ENCODE measurements at places on chromosomes 7 and 10.

DNA sequence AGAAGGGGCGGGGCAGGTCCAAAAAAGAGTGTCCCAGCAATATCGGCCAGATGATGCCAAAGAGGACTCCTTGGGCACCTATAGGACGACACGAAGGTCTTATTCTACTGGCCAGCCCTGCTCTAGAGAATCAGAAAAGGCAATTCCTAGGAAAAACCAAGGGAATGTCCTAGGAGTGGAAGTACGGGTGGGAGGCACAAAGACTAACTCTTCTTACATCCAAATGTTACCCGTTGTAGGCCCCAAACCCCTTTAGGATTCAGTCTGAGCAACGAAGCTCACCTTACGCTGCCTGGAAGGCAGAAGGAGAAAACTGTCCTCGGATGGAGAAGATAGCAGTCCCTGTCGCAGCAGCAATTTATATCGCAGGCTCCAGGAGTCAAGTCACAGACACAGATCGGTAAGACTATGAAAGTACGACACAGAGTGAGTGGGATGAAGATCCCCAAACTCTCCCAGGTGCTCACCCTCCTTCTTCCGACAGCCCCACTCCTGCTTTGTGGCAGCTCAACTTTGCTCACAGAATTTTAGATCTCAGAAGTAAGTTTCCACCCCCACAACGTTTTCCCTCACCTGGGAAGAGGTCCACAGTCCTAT is 558 bp downstream of the TCTN3 start:
- no peak for DNase-seq

- DNase-seq: no peak
Observed at GRCh38 chr10:87712913-87713616, 53.4 kb downstream of the PAPSS2 start.

DNA sequence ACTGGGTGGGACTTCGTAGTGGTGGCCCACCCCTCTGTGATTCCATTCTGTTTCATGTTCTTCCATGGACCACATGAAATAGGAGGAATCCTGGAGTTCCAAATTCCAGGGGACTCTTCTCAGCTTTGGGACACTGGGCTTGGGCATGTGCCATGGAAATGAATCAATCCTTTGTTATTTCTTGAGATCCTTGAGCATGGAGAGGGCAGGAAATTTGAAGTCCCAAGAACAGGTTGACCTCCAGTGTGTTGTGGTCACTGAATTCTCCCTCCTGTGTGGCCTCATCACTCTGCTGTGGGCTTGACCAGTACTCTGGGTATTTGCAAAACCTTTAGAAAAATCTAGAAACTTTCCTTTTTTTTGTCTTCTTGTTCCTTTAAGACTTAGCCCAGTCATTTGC is 22.7 kb downstream of the TACR2 start:
- no peak for DNase-seq

DNA sequence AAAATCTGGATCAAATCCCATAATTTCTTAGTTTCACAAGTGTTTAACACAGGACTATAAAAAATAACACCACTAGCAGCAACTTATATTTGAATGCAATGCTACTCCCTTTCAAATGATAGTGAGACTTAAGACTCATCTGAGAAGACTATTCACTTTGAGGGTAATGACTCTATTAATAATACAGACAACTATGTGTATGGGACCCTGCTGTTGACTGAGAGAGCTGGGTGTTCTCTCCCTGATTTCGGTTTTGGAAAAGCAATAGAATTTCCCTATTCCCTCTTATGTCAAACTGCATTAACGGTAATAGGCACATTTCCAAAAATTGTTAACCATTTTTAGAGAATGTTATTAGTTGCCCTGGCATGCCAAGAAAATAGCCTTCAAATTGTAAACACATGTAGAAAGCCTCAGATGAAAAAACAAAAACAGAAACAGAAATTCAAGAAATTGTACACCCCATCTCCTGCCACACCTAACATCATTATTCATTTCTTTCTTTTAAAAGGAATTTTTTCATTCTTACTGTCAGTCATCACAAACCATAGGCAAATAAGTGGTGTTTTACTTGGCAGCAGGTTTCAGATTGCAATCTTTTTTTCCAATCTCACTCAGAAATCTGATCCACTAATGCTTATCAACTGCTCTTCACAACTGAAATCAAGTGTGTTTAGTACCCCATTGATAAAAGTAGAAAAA is 153.7 kb downstream of the TFPI2 start:
- no peak for DNase-seq

- DNase-seq: no peak
Observed at GRCh38 chr10:132535065-132535651, 2.4 kb upstream of the INPP5A start.

- DNase-seq: no peak
Observed at GRCh38 chr10:35119378-35119777, 7.3 kb upstream of the CREM start.

DNA sequence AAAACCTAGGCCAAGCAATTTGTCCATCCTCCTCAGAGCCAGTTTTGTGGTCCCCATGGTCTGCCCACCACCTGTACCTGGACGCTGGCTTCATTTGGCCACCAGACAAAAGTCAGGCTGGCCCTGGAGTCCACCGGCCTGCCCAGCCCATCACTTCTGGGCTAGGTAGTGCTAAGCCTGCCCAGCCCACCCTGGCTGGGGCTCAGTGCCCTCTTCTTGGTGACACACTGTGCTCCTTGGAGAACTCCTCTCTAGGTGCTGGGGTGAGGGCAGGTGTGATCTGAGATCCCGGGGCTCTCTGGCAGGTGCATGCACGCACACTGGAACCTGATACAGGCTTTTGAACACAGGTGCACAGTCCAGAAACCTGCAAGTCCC is 1.1 kb downstream of the AIFM2 start:
- no peak for DNase-seq

- no peak for DNase-seq
Observed at GRCh38 chr7:55242613-55243012, 122.5 kb upstream of the LANCL2 start.

DNA sequence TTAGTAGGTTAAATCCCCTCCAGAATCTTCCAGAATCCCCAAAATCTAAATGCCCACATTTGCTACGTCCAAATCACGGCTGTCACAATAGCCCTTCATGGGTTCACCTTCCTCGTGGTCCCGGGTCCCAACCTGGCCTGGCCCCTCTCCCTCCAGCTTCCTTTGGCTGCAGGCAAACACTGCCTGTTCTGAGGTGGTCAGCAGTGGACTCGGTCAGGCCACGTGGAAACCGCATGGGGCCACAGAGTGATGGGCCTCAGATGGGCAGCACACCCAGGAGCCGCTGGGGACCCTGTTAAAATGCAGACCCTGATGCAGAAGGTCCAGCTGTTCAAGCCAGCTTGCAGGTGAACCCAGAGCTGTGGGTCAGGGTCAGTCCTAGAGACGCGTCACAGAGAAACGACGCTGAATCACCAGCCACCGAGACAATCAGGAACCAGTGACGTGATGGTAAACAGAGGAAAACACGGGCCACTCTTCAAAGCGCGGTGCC is 588.6 kb downstream of the DNAJB6 start:
- DNase-seq: no peak

GRCh38 chr7:152848026-152848425 is 88.5 kb downstream of the ACTR3B start:
- no peak for DNase-seq

- DNase-seq: no peak
Observed at GRCh38 chr7:38671911-38672905, 41.0 kb upstream of the AMPH start.

- no peak for DNase-seq
Observed at GRCh38 chr7:91457208-91457607, 193.0 kb downstream of the FZD1 start.

GRCh38 chr7:133591704-133592340 is 338.9 kb downstream of the EXOC4 start:
- DNase-seq: no peak

DNA sequence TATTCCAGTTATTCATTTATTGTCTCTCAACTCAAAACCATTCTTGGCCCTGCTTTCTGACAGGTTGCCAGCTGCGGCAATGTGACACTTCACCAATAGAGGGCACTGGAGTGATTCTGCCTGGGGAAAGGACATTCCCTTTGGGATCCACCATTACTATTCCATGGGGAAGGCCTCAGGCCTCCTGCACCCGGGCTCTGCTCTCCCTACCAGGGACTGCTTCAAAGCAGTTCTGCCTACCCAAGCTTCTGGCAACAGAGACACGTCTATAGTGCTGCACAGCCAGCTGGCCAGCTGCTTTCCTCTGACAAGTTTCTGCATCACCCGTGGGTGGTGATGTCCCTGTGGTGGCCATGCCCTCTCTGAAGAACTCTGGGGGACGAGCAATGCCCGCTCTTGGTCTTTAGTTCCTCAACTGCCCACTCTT is 163.8 kb downstream of the ELMO1 start:
- peak; percentile 30 for DNase-seq

- DNase-seq: no peak
Observed at GRCh38 chr10:43053825-43054224, 23.0 kb upstream of the RET start.

GRCh38 chr10:72275351-72276012 is 1.8 kb downstream of the DDIT4 start:
- DNase-seq: peak; percentile 38

DNA sequence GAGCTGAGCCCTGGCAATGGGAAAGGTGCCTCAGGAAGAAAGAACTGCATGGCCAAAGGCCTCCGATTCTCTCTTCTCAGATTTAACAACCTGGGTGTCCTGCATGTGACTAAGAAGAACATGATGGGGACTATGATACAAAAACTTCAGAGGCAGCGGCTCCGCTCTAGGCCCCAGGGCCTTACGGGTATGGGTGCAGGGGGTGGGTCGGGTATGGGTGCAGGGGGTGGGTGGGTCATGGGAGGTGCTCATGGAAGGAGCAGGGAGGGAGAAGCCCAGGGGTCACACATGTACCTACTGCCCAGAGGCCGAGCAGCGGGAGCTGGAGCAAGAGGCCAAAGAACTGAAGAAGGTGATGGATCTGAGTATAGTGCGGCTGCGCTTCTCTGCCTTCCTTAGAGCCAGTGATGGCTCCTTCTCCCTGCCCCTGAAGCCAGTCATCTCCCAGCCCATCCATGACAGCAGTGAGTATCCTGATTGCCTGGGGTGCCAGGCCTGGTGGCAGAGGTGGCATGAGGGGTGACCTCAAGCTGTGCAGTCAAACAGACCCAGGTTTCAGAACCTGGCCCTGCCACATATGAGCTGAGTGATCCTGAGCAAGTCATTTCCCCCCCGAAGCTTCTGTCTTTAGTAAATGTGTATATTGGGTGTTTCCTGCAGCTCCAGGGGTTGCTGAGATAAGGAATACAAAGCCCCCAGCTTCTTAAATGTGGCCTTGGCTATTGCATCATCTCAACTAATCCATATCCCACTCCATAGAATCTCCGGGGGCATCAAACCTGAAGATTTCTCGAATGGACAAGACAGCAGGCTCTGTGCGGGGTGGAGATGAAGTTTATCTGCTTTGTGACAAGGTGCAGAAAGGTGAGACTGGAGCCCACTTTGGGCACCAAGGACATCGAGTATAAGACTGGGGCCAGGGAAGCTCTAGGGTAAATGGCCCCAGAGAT is 2.0 kb downstream of the NFKB2 start:
- no peak for DNase-seq

DNA sequence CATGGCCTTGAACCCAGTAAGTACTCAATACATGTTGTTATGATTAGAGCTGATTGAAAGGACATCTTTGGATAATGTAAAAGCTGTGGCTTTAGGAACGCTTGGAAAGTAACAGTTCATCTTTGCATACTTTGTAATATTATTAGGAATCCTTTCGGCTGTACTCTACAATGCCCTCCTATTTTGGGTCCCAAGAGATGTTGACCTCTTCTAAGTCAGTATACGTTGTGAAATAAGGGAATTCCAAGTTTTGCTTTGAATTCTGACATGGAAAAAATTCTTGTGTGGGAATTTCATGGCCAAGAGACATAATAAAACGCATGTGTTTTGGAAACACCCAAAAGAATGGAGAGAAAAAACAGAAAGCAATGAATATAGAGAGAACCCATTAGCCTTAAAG is 7.7 kb downstream of the AGR3 start:
- DNase-seq: no peak

DNA sequence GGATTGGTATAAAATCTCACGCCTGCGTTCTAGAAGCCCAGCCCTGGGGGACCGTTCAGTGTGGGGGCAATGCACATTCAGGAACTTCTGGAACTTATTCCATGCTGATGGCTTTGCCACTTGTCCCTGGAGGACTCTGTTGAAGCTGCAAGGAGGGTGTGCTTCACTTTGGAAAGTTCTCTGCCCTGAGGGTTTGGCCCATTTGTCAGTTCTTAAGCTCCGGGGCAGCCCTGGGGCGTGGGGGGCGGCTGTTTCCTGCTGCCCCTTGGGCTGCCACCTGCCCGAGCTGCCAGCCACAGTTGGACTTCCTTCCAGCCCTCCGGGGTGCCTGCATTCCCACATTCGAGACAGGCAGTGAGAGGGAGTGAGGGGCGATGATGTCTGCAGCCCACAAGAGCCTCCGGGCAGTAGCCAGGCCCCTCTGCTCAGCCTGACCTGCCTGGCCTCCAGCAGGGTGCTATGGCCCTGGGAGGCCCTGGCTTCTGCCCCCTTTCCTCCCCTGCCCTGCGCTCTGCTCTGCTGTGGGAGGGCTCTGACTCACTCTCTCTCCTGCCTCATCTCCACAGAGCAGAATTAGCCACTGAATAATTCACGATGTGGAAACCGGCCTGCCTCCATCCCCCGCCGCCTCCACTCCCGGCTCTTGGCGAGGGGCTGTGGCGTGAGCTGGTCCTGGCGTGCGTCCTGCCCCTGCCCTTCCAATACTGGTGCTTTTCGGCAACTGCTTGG is 1.9 kb downstream of the TTYH3 start:
- peak; percentile 51 for DNase-seq

DNA sequence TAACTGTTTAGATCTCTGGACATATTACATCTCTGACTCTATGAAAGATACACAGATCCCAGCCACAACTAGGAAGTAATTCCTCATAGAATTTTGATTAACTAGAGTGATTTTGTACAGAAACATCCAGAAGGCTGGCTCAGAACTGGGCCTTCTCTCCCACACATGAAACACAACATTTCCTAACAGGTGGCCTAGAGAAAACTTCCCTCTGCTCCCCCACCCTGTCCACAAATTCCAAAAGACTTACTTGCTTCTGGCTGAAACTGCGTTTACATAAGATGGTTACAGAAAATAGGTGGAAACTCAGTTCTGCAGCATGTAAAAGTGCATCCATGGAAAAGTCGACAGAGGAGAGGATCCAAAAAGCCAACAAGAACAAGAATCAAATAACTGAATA is 132.9 kb downstream of the FZD1 start:
- DNase-seq: no peak

- peak; percentile 72 for DNase-seq
Observed at GRCh38 chr7:101363734-101364374, 1.2 kb downstream of the COL26A1 start.

- no peak for DNase-seq
Observed at GRCh38 chr7:128792471-128793180, 858 bp downstream of the CCDC136 start.

- no peak for DNase-seq
Observed at GRCh38 chr10:99711129-99711719, 20.7 kb downstream of the COX15 start.

DNA sequence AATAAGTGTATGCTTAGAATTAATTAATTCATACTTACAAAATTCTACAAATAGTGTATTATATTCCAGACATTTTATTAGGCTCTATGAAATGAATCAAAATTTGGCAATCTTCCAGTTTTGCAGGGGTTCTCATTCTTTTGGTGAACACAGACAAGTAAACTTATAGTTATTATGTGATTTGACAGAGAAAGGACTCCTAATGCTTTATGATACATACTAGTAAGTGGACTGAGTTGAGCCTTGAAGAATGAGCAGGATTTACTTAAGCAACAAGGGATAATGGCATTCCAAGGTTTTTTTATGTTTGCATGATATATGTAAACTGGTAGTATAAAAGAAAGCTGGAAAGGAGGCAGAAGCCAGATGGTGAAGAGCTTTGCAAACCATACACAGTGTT is 145.7 kb upstream of the FERD3L start:
- DNase-seq: no peak

- DNase-seq: no peak
Observed at GRCh38 chr10:111698711-111699110, 484.9 kb downstream of the GPAM start.
